ENCODE measurements at places on chromosomes 5 and 9.

- DNase-seq = no peak
Measured at GRCh38 chr5:172678902-172679301, 37.8 kb downstream of the NEURL1B start.

DNA sequence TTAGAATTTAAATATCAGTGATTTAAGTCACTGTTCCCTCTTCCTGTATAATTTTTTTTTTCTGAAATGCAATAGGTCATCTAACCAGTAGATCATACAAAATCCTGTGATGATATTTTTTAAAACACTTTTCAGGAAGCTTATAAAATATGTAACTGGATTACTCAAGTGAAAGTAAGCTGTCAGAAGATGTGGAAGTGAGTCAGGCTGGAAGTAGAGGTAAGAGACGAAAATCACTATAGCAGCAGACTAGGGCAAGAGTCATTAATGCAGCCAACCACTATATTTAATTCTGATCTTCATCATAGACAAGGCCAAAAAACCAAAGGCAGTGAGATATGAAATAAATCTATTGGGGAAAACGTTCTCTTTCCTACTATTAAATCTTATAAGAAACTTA is 65.7 kb upstream of the C6 start:
- no peak for DNase-seq

GRCh38 chr5:33310451-33310850 is 130.3 kb upstream of the TARS1 start:
- DNase-seq = no peak

DNA sequence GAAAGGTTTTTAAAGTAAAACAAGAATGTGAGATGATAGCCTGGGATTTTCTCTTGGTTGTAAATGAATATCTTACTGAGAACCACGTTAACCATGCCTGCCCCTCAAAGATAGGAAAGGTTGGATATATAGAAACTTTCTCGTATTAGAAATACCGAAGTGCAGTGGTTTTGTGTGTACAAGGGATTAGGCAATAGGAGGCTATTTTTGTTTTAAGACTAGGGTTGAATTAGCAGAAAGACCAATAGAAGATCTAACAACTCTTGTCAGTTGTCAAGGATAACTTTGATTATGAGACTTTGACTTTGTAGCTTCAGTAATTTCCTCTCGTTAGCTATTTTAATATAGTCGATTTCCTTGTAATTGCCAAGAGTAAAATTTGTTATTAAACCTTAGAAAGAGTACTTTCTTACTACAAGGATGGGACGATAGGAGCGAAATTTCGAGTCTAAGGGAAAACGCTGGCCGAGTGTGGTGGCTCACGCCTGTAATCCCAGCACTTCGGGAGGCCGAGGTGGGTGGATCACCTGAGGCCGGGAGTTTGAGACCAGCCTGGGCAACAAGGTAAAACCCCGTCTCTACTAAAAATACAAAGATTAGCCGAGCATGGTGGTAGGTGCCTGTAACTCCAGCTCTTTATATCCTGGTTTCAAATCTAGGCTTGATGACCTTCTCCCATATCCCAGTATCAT is 838 bp downstream of the POLK start:
- DNase-seq = no peak

GRCh38 chr5:178576591-178577351 is 13.4 kb downstream of the COL23A1 start:
- DNase-seq = no peak

DNA sequence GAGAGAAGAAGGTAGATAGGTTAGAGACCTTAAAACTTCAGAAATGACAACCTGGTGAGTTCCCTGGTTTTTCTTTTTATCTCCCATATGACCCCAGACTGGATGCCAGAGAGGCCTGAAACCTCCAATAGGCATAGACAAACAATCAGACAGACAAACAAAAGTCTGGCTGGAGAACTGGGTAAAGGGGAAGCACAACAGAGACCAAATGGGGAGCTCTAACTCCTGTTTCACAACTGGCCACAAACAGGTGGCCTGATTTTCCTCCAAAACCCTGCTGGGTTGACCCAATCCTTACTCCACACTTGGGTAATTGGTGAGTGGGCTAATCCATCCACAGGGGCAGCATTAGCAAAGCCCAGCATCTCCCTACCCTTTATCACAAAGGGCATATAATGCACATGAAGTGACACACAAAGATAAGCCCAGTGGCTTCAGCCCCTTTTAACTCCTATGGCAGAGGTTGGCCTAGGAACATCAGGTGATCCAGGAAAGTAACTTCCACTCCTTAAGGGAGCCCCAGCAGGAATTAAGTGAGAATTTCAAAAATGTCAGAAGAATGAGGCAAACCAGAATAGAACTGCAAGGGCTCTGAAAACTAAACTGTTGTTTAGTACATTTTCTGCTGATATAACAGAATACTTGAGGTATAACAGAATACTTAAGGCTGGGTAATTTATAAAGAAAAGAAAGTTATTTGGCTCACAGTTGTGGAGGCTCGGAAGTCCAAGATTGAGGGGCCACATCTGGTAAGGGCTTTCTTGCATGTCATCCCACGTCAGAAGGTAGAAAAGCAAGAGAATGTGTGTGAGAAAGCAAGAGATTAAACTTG is 60.9 kb upstream of the ROR2 start:
- no peak for DNase-seq

GRCh38 chr5:159768243-159768642 is 148.0 kb upstream of the ADRA1B start:
- no peak for DNase-seq

- DNase-seq = no peak
Measured at GRCh38 chr5:149586708-149587318, 5.5 kb downstream of the ARHGEF37 start.

DNA sequence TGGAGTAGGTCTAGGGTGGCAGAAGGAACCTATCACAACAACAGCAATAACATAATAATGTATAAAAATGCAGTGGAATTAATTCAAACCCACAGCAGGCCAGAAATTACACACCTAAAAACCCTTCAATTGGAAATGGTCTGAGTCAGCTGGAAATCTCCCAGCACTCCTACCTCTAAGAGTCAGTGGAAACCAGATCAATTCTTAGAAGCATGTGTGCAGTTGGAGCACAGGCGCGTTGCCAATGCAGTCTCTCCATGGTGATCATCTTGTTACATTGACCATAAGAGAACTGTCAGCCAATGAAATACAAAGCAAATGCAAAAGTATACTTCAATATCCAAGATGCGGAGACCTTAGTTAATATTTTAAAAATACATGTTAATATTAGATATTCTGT is 15.1 kb upstream of the CSNK1G3 start:
- DNase-seq = no peak

GRCh38 chr9:135380311-135380960 is 99.1 kb upstream of the PPP1R26 start:
- no peak for DNase-seq

GRCh38 chr5:65394087-65394486 is 87.6 kb downstream of the ADAMTS6 start:
- DNase-seq = no peak

DNA sequence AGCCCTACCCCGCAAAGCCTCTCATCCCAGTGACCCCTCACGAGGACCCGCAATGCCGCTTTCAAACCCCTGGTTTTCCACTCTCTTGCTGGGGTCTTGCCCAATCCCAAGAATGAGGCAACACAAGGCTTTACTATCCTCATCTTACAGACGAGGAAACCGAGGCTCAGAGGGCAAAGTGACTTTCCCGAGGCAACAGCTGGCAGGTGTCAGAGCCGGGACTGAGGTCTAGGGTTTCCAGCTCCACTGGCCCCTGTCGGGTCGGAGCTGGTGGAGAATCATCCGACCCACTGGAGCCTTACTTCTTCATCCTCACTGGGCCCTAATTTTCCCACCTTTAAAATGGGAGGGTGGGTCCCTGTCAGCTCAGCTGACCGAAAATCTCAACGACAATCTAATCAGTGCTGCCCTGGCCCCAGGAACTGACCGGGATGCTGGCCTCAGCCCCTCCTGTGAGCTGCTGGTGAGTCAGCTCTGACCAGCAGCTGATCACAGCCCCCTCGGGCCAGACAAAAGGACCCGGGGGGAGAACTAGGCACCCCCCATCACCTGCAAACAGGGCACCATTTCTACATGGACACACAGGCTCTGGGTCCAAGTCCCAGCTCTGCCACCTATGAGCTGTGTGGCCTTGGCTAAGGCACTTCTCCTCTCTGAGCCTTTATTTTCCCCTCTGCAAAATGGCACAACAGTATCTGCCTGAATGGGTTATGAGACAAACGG is 72.7 kb upstream of the STXBP1 start:
- no peak for DNase-seq

- no peak for DNase-seq
Measured at GRCh38 chr5:80958616-80959015, 1.5 kb upstream of the RASGRF2 start.

GRCh38 chr9:97617939-97618416 is 15.2 kb downstream of the TSTD2 start:
- DNase-seq = no peak

DNA sequence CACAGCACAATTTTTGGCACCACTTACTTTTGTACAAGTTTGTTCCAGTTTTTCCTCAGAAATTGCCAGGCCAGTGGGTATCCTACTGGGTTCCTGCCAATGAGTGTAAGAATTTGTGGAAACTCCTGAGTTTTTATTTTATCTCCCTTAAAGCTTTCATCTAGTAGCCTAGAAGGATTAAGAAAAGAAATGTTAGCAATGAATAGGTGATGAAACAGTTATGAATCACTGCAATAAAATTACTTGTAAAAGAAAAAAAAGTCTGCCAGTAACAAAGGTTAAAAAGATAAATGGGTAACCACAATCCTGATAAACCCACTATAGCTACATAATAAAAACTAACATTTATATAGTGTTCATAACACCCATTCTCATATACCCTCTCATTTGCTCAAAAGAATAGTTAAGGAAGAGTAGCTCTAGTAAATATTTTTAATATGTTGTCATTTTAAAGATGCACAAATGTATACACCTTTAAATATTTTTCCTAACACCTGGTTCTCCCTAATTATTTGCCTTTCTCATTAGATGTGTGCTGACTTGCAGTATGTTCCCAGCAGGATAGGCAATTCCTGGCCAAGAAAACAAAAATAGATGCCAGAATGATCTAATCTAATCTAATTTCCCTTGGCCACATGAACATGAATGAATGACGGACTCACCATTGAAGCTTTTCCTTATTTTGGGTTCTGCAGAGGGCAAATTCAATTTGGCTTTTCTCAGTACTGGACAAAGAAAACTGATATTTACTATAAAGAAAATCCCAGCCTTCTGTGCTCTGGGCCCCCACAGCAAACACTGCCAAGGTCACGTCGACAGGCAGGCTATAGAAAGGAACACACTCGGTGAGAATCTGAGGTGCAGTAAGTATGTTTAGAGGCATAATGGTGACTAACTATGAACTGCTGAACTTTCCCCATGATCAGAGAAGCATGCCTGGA is 26.4 kb downstream of the ERAP1 start:
- no peak for DNase-seq

DNA sequence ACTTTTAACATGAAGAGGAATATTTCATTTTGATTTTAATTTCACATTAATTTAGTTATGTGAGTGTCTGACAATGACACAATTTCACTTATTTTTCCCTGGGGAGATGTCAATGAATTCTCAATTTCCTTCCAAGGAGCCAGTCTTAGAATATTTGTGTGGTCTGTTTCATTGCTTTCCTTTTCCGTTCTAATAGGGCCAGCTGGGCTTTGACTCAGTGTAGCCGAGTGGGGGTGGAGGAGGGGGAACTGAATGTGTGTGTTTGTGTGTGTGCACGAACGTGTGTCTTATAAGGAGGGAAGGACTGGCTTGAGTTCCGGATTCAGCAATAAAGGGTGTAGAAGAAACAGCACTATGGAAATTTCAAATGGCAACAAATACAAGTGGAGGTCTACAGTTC is 100.0 kb downstream of the BASP1 start:
- no peak for DNase-seq

GRCh38 chr9:4507306-4508130 is 17.2 kb downstream of the SLC1A1 start:
- DNase-seq = no peak

GRCh38 chr5:78624011-78624541 is 24.5 kb downstream of the LHFPL2 start:
- DNase-seq = no peak

DNA sequence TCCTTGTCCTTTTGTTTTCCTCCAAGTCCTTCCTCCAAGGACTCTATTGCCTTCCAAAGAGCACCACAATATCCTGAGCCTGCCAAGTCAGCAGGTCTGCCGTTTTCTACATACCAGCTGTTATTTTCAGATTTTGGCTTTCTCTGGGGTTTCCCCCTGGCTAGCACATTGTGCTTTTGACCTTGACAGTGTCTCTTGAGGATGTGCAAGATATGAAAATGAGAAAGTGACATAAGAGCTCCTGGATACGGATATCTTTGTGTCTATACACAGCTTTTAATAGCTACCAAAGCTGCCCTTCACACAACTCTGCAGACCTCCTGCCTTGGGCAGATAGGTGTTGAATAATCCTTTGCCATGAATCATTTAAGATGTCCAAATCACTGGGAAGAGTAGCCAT is 67.0 kb downstream of the HAPLN1 start:
- no peak for DNase-seq

- no peak for DNase-seq
Measured at GRCh38 chr5:10215366-10215765, 34.3 kb downstream of the ATPSCKMT start.

All from NCI-H187 treated with DMSO at 0.1 percent for 48 hours (cell line).